ENCODE measurements at places on chromosomes 11 and 22.

GRCh38 chr11:85027346-85027745 lies 599.8 kb downstream of the DLG2 start:
- DNase-seq: no peak

- no peak for DNase-seq
Measured at GRCh38 chr11:26976389-26976788, 17.5 kb upstream of the FIBIN start.

DNA sequence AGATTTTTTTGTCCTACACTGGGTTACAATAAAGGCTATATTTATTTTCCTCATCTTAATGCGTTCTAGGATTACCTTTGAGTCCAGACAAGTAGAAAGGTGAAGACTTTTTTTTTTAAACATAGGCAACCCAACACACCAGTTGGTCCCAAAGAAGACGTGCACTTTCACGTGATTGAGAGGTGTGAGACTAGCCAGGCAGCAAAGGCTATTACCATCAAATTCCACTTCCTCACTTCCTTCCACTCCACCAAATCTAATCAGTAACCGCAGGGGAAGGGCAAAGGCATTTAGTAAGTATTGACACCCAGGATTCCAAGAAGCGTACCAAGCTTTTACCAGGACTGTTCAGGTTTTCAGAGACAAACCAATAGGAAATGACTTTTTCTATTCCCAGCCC lies 109.3 kb downstream of the APIP start:
- DNase-seq: no peak

GRCh38 chr11:36744375-36745168 lies 146.5 kb upstream of the RAG2 start:
- peak; percentile 20 for DNase-seq

- no peak for DNase-seq
Measured at GRCh38 chr11:35288817-35289541, 130.4 kb downstream of the SLC1A2 start.

DNA sequence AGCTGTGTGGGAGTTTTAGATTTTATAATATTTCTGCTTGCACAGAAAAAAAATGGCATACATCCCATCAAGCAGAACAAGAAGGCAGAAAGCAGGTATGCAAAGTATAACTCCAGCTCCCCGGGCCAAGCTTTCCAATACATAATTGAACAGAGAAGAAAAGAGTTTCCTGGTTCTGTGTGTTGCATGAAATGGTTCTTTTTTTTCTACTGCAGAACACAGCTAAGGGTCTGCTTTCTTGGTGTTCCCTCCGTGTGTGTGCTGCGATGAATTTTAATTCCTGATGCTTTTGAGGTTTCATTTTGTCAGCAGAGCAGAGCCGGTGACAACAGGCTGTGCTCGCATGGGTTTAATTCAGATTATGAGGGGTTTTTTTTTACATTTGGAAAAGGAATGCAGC lies 70.7 kb upstream of the TTC12 start:
- no peak for DNase-seq

GRCh38 chr11:36009473-36009872 lies 65.6 kb downstream of the LDLRAD3 start:
- DNase-seq: no peak

DNA sequence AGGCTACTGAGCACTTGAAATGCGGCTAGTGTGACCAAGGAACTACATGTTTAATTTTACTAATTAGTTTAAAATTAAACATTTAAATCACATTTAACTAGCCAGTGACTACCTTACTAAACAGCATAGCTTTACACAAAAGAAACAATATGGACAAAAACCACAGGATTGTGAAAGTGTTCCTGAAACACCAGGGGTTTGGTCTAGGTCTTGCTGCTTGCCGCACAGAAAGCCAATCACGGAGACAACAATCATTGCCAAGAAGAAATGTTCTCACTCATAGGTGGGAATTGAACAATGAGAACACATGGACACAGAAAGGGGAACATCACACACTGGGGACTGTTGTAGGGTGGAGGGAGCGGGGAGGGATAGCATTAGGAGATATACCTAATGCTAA lies 309.5 kb downstream of the C11orf87 start:
- DNase-seq: no peak

- DNase-seq: peak; percentile 81
Measured at GRCh38 chr22:39994566-39995392, at the start of gene FAM83F. Gene FAM83F, plus strand, starts transcription at chr22:39994954. Its CDS starts 89 bp downstream, at chr22:39995043.

GRCh38 chr11:6968816-6969215 lies 42.6 kb downstream of the ZNF215 start:
- no peak for DNase-seq

GRCh38 chr11:130439160-130439519 lies 9.3 kb upstream of the ADAMTS15 start:
- no peak for DNase-seq

DNA sequence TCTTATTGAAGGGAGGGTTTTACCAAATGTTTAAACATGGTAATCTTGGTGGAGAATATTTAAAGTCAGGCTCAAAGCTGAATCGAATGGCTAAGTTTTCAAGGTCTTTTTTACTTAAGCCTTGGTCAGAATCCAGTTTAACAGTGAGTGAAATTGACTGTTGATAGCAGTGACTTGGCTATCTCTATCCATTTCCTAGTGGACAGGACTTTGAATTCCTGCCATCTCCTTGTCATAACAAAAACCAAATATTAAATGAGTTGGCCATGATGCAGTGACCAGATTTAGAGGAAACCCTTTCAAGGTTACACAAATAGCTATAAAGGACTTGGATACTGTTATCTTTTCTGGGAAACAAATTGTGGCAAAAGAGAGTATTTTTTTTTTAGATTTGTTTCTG lies 92.0 kb downstream of the JRKL start:
- DNase-seq: no peak

GRCh38 chr11:116509551-116509950 lies 263.2 kb downstream of the BUD13 start:
- no peak for DNase-seq

DNA sequence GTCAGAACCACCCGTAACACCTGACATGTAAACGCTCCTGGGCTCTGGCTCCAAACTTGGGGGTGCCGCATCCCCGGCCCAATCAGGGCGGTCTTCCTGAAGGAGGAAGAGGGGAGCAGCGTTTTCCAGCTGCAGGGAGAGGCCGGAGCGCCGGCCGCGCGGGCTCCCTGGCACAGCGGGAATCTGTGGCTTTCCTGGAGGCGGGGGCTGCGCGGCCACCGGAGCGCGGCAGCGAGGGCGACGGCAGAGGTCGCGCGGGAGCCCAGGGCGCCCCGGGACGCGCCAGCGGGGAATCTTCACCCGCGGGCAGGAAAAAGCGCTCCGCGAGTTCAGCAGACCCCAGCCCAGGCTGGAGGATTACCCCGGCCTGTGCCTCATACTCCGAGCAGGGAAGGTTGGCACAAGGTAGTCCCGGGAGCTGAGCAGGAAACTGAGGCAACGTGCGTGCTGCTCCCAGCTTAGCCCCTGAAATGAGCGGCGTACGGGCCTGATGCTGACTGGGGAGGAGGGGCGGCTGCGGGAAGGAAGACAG lies 600 bp upstream of the ESAM start:
- no peak for DNase-seq

DNA sequence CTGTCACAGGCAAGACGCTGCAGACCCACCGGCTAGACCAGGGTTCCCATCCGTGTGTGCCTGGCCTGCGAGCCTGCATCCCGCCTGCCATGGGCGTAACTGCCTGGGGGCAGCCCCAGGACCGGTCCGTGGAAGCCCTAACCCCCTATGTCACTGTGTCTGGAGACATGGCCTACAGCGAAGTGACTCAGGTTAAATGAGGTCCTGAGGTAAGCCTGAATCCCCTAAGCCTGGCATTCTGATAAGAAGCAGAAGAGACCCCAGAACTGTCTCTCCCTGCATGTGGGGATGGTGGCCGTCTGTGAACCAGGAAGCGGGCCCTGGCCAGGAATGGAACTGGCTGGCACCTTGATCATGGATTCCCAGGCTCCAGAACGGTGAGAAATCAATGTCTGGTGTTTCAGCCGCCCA lies 570.1 kb downstream of the BRD1 start:
- DNase-seq: no peak

DNA sequence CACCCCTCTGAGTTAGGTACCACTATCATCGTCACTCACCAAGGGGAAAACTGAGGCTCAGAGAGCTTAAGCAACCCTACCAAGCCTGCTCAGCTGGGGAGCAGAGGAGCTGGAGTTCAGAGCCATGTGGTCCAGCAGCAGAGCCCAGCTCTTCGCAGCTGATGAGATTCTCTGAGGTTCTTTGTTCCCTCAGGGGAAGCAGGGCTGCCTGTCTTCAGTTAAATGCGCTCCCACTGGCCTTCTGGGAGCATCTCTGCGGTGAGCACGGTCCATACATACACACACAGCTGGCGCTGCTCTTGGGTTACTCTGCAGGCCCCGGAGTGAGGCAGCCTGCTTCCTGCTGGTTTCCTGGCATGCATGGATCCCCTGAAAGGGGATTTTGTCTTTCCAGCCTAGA lies 5.2 kb upstream of the PTGDR2 start:
- DNase-seq: no peak

- no peak for DNase-seq
Measured at GRCh38 chr11:58028687-58029411, 1.9 kb upstream of the OR6Q1 start.

DNA sequence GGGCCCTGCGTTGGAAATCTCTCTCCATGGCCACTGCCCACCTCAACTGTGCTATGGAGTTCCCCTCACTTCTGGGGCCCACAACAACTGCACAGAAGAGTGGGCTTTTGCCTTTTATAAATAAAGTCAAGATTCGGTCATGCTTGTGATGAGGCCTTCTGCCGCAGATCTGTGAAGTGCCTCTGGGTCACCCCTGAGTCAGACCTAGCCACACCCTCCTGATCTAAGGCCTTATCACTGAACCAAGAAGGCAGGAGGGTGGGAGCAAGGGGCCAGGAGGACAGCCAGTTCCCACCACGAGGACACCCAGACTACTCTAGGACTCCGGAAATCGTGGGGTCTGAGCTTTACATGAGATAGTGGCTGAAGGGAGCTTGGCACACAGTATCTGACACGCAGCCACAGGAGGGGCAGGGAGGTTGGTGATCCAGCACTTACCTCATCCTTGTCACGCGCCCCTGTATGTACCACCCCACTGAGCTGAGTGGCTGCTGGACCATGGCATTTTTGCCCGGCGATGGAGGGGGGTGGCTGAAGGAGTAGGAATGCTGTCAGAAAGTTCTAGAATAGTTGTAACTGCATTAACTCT lies 115.7 kb downstream of the ABTB2 start:
- DNase-seq: no peak

DNA sequence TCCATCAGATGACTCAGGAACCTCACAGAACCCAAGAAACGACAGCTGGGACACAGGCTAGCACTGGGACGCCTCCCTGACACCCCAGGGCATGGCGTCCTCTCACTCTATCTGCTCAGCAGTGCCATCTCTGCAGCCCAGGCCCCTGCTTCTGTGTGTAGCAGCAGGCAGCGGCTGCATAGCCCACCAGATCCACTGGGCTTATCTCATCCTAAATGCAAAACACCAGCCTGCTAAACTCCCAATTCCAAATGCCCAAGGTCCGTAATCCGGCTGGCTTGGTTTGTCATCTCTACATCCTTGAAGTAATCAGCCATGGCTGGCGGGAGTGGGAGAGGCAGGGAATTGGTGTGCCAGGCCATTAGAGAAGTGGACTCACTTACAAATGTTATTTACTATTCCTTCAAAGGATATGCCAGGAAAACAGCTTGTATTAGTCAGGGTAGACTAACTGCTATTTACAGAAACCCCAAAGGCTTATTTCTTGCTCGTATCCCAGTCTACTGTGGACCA lies 30.7 kb downstream of the SPATA19 start:
- DNase-seq: no peak

Measured in GM13977 (cell line).